ENCODE measurements at places on chromosomes 13 and 19.

- H3K4me3 ChIP-seq, result no peak overlapping the region
- peaks cover 33% of the 10 kb centered on the region for H3K27me3 ChIP-seq
- no peak for DNase-seq
- peaks cover 56% of the 10 kb centered on the region for H3K36me3 ChIP-seq
Observed at GRCh38 chr19:49687566-49688316, 1.7 kb upstream of the ADM5 start.

- H3K27ac ChIP-seq, result peak overlapping the region; percentile 92
- no peak for DNase-seq
Observed at GRCh38 chr13:44484562-44485138, 91.5 kb downstream of the TSC22D1 start.

- H3K4me1 ChIP-seq, result no peaks in the 10 kb centered on the region
- no peak overlapping the region for H3K4me3 ChIP-seq
- no peak for DNase-seq
- H3K36me3 ChIP-seq, result peaks cover 77% of the 10 kb centered on the region
Observed at GRCh38 chr19:45276284-45276687, 25.2 kb downstream of the MARK4 start.

- no peaks in the 10 kb centered on the region for H3K27me3 ChIP-seq
- H3K4me3 ChIP-seq, result no peak overlapping the region
Observed at GRCh38 chr13:113532156-113532806, 41.8 kb upstream of the DCUN1D2 start.

GRCh38 chr13:23866420-23867026 lies 22.7 kb downstream of the MIPEP start:
- no peaks in the 10 kb centered on the region for H3K4me1 ChIP-seq
- H3K27me3 ChIP-seq, result no peaks in the 10 kb centered on the region
- H3K27ac ChIP-seq, result no peak overlapping the region
- no peak overlapping the region for H3K4me3 ChIP-seq
- no peak for DNase-seq

- peaks cover 10% of the 10 kb centered on the region for H3K36me3 ChIP-seq
- H3K4me3 ChIP-seq, result no peak overlapping the region
- peaks cover 8% of the 10 kb centered on the region for H3K4me1 ChIP-seq
- no peak for DNase-seq
Observed at GRCh38 chr19:48507911-48508439, 3.7 kb downstream of the LMTK3 start.

GRCh38 chr13:98664924-98665637 lies 87.4 kb downstream of the SLC15A1 start:
- H3K4me1 ChIP-seq, result peaks cover 8% of the 10 kb centered on the region
- H3K4me3 ChIP-seq, result no peak overlapping the region
- no peak for DNase-seq
- H3K27ac ChIP-seq, result no peak overlapping the region
- H3K36me3 ChIP-seq, result no peaks in the 10 kb centered on the region

All from effector memory CD8-positive, alpha-beta T cell (primary cell).